ENCODE measurements at places on chromosomes 1 and 21.

- no peak for DNase-seq
Measured at GRCh38 chr21:32282992-32283391, 4.1 kb upstream of the MIS18A start.

- no peak for DNase-seq
Measured at GRCh38 chr1:188782220-188782841, 1695.3 kb downstream of the BRINP3 start.

- no peak for DNase-seq
Measured at GRCh38 chr1:246110343-246111219, 396.5 kb downstream of the SMYD3 start.

DNA sequence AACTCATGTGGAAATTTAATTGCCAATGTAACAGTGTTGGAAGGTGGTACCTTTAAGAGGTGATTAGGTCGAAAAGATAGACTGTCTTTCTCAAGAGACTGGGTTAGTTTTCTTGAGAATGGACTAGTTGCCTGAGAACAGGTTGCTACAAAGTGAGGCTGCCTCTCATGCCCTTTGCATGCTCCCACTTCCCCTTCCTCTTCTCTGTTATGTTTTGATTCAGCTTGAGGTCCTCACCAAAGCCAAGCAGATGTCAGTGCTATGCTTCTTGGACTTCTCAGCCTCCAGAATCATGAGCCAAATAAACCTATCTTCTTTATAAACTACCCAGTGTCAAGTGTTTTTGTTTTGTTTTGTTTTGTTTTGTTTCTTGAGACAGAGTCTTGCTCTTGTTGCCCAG, 187.0 kb upstream of the RUNX1 start:
- DNase-seq, result no peak

GRCh38 chr1:183194527-183195141, 8.6 kb downstream of the LAMC2 start:
- no peak for DNase-seq

GRCh38 chr1:156420205-156421061, 51.4 kb downstream of the RHBG start:
- DNase-seq, result peak; percentile 21

GRCh38 chr1:149927563-149928400, at the start of gene SF3B4:
Gene SF3B4 (minus strand): TSS chr1:149927803. CDS start chr1:149927759, 44 bp downstream.
- DNase-seq, result peak; percentile 91
